ENCODE measurements at places on chromosomes 3 and 15. TPM values are rescaled to one million over a fixed set of nuclear protein-coding genes. Genes with fewer than 3 reads are reported as not detected.

NSUN3 gene
- 14.6 TPM for polyA plus RNA-seq

TLR9 gene
- 0.18 TPM for polyA plus RNA-seq

AMT gene
- 41.2 TPM for polyA plus RNA-seq

OSTN gene
- polyA plus RNA-seq = 8.1 TPM

HRG gene
- 2.0 TPM for polyA plus RNA-seq

MEX3B gene
- polyA plus RNA-seq = 11.1 TPM

RBMS3 gene
- polyA plus RNA-seq = 15.4 TPM

CAND2 gene
- 7.5 TPM for polyA plus RNA-seq

STAB1 gene
- polyA plus RNA-seq = 37.6 TPM

GOLGA8J gene
- polyA plus RNA-seq = 2.9 TPM

- DNase-seq = no peak
Measured at GRCh38 chr15:85786781-85787114, 8.0 kb downstream of the KLHL25 start.

DNA sequence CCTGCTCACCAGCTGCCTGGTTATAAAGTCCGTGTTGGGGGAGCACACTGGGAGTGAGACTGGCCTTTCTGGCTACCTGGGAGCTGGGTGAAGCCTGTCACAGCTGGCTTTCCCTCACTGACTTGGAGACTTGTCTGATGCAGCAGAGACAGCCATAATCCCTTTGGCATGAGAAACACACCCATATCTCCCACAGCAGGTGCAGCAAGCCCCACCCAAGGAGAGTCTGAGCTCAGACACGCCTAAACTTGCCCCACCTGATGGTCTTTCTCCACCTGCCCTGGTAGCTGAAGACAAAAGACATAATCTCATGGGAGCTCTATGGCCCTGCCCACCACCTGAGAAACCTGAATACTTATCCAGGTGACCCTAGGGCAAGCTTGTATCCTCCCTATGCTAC lies 54.8 kb downstream of the NMD3 start:
- no peak for DNase-seq

DNA sequence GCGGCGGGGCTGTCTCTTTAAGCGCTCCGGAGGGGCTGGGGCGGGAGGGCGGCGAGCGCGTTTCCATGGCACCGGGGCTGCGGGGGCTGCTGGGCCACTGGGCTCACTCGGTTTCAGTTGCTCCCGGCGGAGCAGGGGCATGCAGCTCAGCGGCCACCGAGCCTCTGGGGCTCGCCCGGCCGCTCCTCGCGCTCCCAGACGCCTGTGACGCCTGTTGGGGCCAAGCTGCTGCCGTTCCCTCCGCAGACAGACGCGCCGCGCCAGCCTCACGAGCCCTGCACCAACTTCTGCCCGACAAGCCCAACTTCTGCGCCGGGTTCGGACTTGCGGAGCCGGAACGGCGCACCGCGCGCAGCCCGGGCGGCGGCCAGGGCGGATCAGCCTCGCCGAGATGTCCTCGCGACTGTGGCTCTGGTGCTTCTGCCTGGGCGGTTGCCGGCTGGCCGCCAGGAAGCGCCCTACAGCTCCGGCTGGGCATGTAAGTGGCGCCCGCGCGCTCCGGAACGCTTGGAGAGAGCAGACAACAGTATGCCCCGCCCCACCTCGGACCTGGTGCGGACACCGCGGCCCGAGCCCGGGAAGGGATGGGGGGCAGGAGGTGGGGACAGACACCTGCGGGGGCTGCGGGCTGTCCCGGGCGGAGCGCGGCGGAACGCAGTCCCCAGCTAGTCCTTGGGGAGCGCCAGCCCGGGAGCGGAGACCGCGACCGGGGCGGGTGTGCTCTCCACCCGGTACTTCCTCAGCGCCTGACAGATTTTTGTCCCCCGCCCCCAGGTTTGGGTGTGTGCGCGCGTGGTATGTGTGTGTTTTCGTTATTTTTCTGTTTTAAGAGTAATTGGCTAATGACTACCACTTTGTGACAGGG lies 154.1 kb upstream of the GOLIM4 start:
- peak; percentile 85 for DNase-seq

- DNase-seq = no peak
Measured at GRCh38 chr3:188283347-188283746, 129.4 kb downstream of the LPP start.

DNA sequence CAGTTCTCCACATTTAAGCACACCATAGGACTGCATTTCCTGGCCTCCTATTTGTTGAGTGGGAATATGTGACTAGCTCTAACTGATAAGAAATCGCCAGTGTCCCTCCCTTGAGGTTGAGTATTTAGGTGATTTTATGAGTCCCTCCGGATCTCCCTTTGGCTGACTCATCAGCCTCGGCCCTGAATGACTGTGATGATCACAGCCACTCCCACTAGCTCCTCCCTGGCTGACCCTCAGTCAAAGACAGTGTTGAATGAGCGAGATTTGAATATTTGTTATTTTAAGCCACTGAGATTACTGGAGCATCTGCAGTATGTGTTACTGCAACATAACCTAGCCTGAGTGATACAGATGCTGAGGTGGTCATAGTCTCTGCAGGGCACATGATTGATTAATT lies 515.3 kb downstream of the EPHB1 start:
- DNase-seq = no peak

DNA sequence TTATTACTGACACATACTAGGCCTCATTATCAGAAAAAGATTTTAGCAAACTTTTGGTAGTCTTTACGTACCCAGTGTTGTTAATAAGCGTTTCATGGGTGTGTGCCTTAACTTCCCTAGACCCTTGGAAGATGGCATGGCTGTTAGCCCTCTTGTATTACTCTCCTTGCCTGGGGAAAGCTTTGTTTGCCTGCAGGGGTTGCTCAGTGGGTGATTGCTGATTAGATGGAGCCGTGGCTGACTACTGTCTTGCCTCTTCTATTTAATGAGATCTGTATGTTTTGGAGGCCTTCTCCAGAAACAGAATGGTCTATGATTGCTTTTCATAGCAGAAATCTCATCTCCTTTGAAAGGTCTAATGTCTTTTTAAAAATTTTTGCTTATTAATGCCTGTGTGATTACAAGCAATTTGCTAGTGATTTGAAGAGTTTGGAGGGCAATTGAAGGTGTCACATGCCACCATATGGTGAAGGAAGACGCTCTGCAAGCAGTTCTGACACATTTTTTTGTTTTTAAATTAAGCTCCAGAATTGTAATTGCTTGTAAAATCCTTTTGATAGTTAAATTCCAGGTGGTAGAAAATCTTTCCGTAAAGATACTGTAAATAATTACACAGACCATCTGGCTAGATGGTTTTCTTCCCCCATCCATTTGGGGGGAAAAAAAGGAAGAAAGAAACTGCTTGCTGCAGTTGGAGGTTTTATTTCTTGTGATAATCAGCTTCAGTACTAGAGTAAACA lies 11.4 kb upstream of the C3orf20 start:
- DNase-seq = no peak

DNA sequence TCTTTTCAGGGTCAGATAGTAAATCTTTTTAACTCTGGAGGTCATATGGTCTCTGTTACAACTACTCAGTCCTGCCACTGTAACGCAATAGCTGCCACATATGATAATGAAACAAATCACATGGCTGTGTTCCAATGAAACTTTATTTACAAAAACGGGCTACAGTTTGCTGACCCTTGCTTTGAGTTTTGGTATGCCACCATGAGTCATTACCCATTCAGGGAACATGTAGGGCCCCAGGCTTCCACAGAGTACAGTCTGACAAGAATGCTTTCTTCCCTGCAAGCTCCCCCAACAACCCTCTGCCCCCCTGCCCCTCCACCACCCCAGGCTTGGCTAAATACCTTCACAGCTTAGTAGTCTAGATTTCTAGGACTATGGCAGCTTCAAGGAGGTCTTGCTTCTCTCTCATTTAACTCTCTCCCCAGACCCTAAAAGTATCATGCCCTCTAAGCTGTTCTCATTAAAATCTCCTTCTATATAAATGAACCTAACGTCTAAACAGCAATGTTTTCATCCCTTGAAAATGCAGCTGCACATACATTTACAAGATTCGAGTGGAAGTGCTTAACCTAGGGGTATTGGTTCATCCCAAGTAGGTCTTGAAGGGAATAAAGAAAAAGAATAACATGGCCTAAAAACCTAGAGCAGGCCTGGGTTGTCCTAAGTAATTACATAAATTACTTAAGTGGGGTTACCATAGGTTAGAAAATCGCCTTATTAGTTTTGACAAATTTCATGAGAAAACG lies 117.8 kb upstream of the PRICKLE2 start:
- DNase-seq = no peak

- DNase-seq = no peak
Measured at GRCh38 chr3:47661121-47661752, 82.6 kb upstream of the CSPG5 start.

DNA sequence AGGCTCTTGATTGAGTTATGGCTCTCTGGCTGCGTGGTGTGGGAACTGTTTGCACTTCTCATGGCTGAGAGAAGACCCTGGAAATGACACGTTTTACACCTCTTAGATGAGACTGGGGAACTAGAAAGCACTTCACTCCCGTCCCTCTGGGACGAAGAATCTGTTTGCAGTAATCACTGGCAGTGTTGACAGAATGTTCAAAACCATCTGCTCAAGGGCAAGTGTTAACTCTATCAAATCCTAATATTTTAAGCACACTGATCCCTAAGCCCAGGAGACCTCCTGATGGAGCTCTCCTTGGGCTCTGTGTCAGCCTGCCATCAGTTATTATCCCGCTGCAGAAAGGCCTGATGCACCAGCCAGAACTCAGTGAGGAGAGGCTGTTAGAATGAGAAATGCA lies 323.8 kb upstream of the DNAJC19 start:
- no peak for DNase-seq

DNA sequence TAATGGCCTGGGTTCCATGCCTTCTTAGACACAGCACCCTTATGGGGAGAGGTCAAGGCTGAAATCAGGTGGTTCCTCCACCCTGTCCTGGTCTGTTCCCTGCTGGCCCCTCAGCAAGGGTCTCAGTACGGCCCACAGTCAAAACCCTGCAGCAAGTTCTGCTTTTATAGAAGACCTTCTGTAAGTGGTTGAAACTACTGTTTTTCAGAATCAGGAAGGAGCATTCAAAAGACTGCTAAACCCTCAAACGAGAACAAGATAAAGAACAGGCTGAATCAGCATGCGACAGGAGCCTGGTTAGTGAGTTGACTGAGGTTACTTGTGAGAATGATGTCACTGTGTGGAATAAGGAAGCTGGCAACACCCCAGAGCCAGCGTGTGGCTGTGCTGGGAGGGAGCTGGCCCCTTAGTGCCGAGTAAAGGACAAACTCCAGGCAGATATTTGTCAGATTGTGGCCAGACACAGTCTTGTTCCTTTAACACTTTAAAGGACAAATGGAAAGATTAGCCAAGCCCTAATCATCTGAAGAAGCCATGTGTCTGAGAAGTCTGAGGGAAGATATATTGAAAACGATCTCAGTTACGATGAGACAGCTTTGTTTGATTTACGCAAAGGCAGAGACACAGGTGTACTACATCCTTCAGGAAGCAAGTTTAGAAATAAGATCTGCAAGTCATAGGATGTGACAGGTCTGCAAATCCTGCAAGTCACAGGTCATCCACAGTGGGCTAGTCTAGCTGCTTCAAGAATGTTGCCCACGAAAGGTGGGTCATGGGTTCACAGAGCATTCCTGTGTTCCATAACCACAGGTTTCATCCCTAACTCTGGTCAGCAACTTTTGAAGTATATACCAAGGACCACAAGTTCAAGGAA lies 54.0 kb downstream of the B3GNT5 start:
- DNase-seq = no peak

DNA sequence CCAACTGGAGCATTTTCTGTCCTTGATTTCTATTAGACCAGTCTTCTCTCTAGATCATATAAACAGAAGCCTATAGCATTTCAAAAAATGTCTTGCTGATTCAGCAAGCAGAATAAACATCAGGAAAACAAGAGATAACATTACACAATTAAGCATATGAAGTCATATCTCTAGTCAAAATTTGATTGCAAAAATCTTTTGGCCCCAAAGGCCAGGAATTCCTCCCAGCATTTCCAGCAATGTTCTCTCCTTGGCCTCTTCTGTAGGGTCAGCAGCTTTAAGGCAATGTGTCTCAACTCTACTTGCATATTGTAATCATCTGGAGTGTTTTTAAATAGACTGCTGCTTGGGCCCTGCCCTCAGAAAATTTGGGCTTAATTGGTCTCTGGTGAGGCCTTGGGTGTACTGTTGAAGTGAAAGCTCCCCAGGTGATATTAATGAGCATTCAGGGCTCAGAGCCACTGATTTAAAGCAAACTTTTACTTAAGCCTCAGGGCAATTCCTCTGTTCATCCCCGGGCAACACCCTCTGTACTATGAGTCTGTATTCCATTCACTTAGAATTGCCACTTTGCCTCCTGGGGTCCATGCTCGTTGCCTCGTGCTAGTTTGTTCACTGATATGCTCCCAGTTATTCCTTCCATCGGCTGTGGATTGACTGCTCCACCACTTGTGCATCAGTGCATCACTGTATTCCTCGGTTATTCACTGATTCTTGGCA lies 1072.6 kb downstream of the ROBO2 start:
- no peak for DNase-seq

DNA sequence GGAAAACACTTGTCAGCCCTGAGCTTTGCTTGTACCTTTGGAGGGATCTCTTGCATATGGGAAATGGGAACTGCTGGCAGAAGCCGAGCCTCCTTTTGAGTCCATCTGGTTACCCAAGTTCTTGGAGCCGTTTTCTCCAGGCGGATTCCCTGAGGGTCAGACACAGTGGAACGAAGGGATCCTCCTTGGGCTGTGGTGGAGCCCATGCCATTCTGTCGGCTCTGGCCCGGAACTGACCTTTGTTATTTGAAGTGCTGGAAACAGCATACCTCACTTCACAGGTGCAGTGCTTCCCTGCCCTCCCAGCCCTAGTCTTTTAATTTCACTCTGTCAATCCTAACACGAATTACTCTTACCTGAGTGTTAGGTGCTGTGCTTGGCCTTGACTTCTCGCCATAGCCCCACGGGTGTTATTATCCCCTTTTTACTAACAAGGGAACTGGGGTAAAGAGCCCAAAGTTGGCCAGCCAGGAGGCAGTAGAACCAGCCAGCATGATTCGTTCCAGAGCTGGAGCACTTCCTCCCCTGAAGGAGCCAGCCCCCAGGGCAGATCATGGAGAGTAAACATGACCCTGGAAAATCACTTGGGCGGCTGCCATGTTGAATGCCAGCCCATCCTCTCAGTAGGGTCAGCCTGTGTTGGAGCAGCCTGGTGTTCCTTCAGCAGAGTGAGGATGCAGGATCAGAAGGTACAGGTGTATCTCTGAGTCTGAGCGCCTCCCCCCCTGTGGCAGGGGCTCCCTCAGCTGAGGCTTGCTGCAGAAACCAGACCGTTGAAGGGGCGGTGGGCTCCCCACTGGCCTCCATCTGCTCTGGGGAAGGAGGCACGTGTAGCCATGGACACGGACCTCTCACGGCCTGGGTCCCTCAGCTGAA lies 143.2 kb downstream of the DNAJB8 start:
- no peak for DNase-seq

- DNase-seq = no peak
Measured at GRCh38 chr3:127560051-127560787, 30.3 kb downstream of the TPRA1 start.

- no peak for DNase-seq
Measured at GRCh38 chr3:66154444-66154861, 66.3 kb upstream of the SLC25A26 start.

GRCh38 chr3:122640437-122640999 lies 40.1 kb upstream of the PARP14 start:
- DNase-seq = no peak
